Glomerular endothelial cell (primary cell): ENCODE measurements at places on chromosomes 6 and 20. TPM values are rescaled to one million over a fixed set of nuclear protein-coding genes. Genes with fewer than 3 reads are reported as not detected.

The RAD21L1 gene
- total RNA-seq = not detected in 2 replicates

The EXOC2 gene
- total RNA-seq = 36.5 and 40.4 TPM in 2 replicates

The TM9SF4 gene
- total RNA-seq = 44.2 and 52.2 TPM in 2 replicates

The THBS2 gene
- 2.6 and 11.1 TPM in 2 replicates for total RNA-seq

The CTAGE9 gene
- 0.05 TPM in 1 of 2 replicates, not detected in the other for total RNA-seq

The GINM1 gene
- total RNA-seq = 47.3 and 49.5 TPM in 2 replicates

The CST9L gene
- total RNA-seq = not detected in 2 replicates

The TMC2 gene
- total RNA-seq = not detected in 2 replicates

The ZNF341 gene
- 2.6 and 4.3 TPM in 2 replicates for total RNA-seq

The PFDN4 gene
- total RNA-seq = 56.6 and 78.3 TPM in 2 replicates

The UNC5CL gene
- total RNA-seq = 0.10 TPM in 1 of 2 replicates, not detected in the other

The RSPH4A gene
- 0.29 and 0.63 TPM in 2 replicates for total RNA-seq

The TRIM10 gene
- not detected in 2 replicates for total RNA-seq

The SAPCD1 gene
- total RNA-seq = 3.3 and 3.9 TPM in 2 replicates
